ENCODE measurements at places on chromosomes 5 and 9.

DNA sequence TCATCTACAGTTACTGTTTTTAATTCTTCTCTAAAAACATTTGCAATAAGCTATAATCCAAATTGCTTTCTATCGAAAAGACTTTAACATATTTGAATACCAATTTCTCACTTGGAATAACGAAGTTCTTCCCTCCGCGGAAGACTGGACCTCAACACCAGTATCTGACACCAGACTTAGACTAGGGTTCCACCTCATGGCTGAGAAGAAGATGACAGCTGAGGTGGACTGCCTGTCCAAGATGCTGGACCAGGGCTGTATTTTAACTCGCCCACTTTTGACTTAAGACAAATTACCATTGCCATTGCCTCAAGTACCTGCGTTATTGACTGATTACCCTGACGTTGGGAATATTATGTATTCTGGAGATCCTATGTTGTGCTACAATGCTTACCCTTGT is 34.1 kb downstream of the ZMAT2 start:
- peak; percentile 29 for DNase-seq

DNA sequence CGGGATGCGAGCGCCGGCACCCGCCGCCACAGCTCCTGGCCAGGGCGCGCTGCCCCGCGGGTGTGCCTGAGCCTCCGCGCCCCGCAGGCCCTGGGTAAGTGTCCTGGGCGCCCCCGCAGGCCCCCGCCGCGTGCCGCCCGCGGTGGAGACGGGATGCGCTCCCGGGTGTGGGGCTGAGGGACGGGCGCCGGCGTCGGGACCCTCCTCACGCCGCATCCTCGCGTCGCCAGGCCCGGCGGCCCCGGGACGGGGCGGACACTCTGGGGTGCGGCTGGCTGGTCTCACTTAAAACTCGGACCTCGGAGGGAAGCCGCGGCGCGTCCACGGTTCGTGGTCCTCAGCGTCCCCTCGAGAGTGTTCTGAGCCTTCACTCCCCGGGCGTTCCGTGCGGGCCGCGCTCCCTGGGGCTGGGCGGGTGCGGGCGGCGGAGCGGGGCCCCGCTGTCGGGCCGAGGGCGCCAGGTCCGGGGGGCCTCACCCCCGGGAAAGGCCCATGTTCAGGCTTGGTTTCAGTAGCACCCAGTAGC is 275 bp downstream of the AHRR start:
- no peak for DNase-seq

DNA sequence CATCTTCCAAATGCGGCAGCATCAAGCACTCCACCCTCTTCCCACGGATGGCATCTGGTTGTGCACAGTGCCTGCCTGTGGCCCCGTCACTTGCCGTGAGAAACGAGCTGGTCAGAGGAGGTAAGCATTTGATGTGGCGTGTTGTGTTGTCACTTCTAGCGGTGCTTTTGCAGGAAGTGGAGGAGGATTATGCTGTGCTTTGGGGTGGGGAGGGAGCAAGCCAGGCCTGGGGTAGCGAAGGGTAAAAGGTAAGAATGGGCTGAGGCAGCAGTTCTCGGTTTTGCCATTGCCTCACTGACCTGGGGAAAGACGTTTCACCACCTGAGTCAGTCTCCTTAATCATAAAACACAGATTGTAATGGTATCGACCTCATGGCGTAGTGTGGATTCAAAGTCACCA is 2.3 kb upstream of the POMT1 start:
- no peak for DNase-seq

DNA sequence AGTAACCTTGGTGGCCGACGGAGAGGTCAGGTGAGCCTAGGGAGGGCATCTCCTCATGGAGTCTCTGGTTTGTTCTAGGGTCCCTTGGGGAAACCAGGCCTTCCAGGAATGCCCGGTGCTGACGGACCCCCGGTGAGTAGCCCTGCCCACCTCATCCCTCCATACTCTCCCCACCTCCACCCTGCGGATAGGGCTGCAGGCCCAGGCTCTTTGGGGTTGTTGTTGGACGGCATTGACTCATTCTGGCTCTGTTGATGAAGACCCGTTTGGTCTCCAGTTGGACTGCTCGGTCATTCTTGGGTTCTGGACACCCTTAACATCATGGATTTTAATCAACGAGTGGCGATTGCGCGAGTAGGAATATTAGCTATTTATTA is 112.3 kb upstream of the FCN2 start:
- no peak for DNase-seq

- no peak for DNase-seq
Observed at GRCh38 chr5:167897371-167897770, 394.1 kb upstream of the WWC1 start.

DNA sequence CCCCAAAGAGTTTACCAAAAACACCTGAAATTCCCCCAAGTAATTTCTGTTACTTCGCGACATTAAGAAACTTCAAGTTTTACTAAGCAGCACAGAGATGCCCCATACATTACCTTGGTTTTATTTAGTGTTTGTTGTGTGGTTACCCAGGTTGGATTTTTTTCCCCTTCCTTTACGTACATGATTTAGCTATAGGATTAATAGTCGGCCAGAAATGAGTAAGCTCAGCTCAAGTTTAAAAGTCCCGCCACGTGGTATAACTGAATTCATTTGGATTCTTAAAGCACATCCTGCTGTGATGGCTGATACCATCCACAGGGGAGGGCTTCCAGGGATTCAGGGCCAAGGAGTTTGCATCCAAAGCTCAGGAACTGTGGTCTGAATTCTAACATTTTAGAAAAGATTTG is 75.9 kb downstream of the DAP start:
- no peak for DNase-seq

DNA sequence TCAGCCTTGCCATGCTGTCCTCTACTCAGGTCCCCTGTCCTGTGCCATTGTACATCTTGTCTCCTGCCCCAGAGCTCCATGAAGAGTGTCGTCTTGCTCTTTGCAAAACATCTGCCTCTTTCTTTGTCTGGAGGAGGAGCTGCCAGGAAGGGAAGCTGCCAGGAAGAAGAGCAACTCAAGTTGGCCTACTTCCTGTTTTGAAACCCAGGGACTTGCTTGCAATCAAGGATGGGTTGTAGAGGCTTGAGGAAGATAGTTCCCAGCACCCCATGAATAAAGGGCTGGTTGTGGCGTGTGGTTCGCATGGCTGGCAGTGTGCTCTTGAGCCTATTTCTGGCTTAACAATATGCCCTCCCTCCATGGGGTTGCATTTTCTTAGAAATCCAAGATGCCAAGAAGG is 53.0 kb upstream of the CPEB4 start:
- DNase-seq = no peak

- no peak for DNase-seq
Observed at GRCh38 chr9:3028535-3028934, 184.6 kb upstream of the PUM3 start.

GRCh38 chr5:59786334-59786805 is 107.2 kb downstream of the PDE4D start:
- peak; percentile 80 for DNase-seq

All from lung microvascular endothelial cell (primary cell).